ENCODE measurements at places on chromosomes 5 and 9. TPM values are rescaled to one million over a fixed set of nuclear protein-coding genes. Genes with fewer than 3 reads are reported as not detected.

Gene CDKN2AIPNL
- total RNA-seq: 23.5 TPM

Gene GFI1B
- 0.10 TPM for total RNA-seq

DNA sequence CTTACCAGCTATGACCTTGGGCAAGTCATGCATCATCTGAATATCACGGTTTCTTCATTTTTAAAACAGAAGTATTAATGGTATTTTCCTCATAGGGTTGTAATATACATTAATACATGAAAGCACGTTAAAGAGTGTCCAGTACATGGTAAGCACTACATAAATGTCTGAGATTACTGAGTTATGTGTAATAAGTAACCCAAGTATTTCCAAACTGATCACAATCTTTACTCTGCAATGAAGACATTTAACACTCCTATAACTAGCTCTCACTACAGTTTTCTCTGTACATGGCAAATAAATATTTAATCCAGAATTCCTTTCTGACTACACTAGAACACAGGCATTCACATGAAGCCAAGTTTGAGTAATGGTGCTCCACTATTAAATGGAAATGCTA is 4.0 kb downstream of the GLDC start:
- no peak for DNase-seq

DNA sequence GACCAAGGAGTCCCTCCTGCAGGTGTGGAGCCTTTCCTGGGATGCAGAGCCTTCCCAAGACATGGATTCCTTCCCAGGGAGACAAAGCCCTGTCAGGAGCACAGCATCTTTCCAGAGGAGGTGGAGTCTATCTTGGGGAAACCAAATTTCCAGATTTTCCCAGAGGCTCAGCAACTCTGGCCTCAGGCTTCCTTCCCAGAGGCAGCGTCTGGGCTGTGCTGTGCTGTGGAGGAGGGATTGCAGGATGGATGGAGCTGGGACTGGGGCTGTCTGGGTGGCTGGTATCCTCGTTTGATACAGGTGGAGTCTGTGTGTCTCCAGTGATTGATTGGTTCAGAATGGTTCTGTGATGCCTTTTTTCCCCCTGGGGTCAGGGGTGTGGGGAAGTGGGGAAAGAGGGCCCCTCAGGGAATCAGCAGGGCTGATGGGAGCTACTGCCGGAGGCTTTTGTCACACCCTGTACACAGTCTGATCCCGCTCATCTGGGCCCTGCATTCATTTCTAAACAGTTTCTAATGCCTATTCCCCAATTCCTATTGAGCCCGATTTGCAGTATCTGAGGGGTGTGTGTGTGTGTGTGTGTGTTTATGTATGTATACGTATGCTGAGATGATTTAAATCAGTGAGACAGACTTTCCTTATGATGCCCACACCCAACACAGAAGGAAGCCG is 16.0 kb downstream of the OR13J1 start:
- no peak for DNase-seq

DNA sequence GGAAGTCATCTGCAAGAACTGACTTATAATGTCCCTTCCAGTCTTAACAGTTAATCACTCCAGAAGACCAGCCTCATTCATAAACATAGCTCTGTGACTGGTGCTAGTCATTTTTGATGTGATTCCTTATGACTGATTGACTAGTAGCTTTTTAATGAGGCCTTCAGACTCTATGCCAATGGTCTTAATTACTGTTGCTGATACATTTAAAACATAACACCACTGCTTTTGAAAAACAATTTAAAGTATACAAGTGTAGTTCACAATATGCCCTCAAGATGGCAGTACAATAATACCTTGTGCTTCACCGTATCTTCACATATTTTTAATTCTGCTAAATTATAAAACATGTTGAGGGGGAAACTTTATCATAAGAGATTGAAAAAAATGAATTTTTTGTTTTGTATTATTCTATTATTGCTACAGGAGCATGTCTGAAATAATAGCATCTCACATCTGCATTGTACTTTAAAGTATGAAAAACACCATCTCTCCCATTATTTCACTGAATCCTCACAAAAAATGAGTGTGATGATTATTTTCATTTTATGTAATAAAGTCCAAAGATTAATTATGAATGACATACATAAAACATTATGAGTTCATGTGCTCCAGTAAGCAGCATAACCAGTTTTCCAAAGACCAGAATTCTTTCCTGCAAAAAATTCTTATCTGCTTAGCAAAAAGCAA is 55.2 kb upstream of the SHISAL2B start:
- peak; percentile 61 for DNase-seq

DNA sequence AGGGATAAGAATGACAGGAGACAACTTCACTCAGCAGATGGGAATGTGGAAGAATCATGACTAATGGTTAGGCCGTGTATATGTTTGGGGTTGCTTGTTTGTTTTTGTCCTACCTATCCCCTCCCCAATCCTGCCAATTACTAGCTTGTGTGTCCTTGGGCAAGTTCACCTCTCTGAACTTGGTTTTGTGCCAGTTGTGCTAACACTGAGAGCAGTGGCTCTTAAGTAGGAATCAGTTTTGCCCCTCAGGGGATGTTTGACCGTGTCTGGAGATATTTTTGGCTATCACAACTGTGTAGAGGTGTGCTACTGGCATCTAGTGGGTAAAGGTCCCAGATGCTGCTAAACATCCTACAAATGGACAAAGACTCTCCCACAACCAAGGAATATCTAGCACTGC is 287.0 kb downstream of the DMRT2 start:
- no peak for DNase-seq

DNA sequence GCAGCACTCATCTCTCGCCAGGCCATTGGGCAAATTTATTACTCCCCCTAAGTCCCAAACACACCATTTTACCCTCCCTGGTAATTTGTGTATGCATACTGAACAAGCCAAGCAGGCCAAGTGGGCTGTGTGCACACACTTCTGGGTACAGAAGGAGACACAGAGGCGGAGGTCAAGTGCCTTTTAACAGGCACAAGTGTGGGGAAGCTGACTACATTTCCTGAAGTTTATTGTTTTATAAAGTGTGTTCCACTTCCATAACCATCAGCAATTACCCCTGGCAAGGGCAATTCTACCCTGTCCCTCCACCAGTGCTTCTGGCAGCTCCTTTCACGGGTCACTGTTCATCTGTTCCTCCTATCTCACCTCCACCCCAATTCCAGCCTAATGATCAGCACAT is 93.9 kb downstream of the SETX start:
- DNase-seq: no peak

DNA sequence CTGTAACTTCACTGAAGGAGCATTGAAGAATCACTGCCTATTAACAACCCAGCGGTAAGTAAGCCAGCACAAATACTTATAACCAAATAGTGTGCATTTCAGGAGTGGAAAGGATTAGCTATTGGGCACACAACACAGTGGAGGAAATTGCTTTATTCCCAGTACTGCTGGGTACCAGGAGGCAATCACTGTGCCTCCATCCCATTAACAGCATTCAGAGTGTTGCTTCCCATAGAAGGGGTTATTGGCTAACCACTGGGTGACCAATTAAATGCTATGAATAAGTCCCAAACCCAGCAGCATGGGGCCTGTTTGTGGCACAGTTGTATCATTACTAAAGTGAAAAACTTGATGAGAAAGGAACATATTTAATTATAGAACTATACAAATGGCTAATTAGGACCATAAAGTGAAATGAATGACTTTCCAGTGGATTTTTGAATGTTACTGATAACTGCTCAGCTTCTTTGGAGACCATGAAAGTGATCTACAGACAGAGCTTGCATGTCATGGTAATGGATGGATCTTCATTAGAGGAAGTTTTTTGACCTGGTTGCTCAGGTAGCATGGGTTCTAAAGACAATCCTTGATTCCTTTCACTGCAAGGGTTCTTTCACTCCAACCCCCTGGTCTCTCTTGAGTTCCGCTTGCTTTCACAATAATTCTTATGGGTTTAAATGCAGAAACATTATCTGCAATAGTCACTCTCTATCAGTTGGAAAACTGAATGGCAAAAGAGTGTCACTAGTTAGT is 413.3 kb upstream of the RORB start:
- no peak for DNase-seq

Gene PCDHA2
- total RNA-seq: 0.36 TPM

- no peak for DNase-seq
Observed at GRCh38 chr5:152288499-152288898, 116.6 kb downstream of the NMUR2 start.

DNA sequence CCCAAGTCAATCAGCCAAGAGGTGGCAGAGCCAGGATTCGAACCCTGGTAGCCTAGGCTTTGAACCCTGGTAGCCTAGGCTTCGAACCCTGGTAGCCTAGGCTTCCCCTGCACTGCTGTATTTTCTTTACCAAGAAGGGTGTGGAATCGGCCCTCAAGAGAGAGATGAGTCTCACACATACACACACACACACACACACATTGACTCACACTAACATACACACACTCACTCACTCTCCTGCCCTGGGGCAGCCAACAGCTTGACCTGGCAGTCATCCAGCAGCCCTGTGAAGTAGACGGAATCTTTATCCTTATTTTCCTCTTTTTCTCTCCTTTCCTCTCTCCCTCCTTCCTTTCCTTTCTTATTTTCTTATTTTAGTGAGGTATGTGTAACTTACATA is 55.4 kb upstream of the RPL26L1 start:
- DNase-seq: peak; percentile 61

- DNase-seq: peak; percentile 13
Observed at GRCh38 chr5:58466939-58467338, 7.1 kb upstream of the PLK2 start.

GRCh38 chr5:103298117-103298516 is 39.6 kb downstream of the MACIR start:
- DNase-seq: peak; percentile 3
